ENCODE measurements at places on chromosomes 12 and 14. TPM values are rescaled to one million over a fixed set of nuclear protein-coding genes. Genes with fewer than 3 reads are reported as not detected.

GRCh38 chr14:79201564-79202207 lies 1009.6 kb downstream of the DIO2 start:
- no peak for DNase-seq

GRCh38 chr14:30185832-30186231 lies 258.2 kb upstream of the PRKD1 start:
- DNase-seq = no peak

DNA sequence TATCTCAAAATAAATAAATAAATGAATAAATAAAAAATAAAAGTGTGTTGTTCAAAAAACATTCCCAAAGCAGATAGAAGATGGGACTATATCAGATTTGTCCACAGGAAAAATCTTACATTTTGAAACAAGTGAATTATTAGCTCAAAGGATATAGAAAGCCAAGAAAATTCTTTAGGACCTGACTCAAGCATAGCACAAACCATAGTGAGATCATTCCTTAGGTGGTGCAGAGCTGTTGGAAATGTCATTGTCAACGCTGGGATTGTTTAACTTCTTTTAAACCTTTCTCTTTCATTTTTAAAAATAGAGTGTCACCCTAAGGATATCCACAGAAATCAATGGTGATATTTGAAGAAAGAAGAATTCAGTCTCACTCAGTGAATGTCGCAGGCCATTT lies 43.5 kb downstream of the DRAM1 start:
- DNase-seq = no peak

- peak; percentile 39 for DNase-seq
Observed at GRCh38 chr12:111636209-111636945, 37.3 kb upstream of the ATXN2 start.

GRCh38 chr12:104852896-104853295 lies 105.2 kb downstream of the SLC41A2 start:
- no peak for DNase-seq

GRCh38 chr12:4766445-4766844 lies 46.2 kb downstream of the GALNT8 start:
- no peak for DNase-seq

DNA sequence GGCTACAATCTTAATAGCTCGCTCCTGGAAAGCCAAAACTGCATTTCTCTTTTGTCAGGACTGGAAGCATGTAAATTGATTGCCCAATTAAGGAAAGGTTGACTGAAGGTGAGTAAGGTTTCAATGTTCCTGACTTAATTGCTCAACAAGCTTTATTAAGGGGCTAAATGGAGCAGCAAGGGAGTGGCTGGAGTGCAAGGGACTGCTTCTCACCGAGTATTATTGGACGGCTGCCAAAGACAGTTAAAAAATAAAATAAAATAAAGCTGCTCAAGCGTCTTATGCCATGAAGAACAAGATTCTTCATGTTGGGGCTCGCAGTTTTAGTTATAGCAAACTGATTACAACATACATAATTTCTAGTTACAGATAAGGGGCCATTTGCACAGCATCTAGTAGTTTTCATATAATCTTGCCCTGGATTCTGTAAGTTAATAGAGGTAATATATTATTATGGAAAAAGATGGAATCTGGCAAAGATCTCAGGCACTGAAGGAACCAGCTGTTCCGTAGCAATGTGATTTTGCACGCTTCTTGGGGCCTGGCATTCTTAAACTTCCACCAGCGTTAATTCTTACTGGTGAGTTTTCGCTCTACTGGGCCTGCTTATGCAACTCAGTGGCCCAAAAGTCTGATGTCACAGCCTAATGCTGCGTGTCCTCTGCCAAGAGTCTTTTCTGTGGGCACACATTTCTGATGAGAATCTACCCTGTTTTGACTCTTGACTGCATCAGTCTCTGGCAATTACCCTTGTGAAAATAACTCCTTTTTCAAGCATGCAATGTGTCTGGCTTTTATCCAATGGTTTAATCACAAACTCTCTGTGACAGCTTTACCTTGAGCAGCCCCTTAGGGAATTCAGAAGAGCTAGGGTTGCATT lies 108.5 kb downstream of the SLC38A1 start:
- DNase-seq = no peak

DNA sequence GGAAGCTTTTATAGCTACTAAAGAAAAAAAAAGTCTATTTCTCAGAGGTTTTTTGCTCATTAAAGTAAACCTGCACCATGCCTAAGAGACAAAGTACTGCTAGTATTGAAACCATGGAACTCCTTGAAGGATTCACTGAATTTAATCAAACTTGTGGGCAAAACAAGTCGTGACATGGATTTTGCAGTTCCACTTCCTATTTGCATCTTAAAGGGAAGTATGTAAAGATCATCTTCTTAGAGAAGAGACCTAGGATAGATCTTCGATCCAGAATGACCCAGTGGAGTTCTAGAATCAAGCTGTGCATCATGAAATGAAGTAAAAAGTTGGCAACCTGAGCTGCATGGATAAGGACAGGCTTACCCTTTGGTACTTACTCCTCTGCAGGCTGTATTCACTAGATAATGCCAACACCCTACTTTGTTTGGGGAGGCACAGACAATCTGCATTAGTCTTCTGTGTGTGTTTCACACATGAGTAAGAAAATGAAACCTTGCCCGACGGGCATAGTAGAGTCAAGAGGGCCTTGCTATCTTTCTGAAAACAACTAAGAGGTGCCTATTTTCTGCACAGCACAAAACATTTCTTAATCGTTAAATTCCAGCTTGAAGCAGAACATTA lies 1.9 kb downstream of the GNG2 start:
- DNase-seq = no peak

- no peak for DNase-seq
Observed at GRCh38 chr12:11981121-11981733, 89.5 kb upstream of the BCL2L14 start.

TAPBPL gene
- total RNA-seq = 107 TPM

BCL2L2 gene
- total RNA-seq = 116 TPM

RTN1 gene
- total RNA-seq = 15.9 TPM

ELK3 gene
- 17.2 TPM for total RNA-seq

SLC17A8 gene
- total RNA-seq = 2.7 TPM
